K562 (cell line): ENCODE measurements at places on chromosomes 6 and 20. TPM values are rescaled to one million over a fixed set of nuclear protein-coding genes. Genes with fewer than 3 reads are reported as not detected.

DNA sequence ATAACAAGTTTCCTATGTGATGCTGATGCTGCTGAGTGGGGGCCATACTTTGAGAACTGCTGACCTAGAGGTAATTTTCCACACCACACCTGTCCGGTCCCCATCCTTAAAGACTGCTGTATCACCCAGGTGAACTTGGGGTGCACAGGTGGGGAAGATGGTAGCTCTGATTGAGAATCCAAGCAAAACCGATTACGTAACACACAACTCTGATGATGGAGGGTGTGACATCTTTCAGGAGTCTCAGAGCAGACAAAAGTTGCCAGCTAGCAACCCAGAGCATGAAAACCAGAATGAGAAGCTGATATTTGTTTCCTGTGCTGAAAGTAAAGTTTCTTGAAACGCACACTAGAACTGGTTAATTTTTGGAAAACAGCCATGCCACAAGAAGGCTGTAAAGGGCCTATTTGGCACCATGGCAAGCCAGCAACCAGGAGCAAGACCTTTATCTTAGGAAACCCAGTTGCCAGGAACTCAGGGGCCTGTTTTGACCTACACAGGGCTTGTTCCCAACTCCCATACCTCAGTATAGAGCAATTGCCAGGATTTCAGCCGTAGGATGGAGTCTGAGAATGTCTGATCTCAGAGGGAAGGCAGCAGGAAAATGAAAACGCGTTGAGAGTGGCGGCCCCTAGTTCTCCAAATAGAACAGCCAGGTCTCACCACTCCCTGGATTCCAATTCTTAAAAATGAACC is 21.6 kb upstream of the TBC1D7 start:
- no peaks in the 10 kb centered on the region for H3K27me3 ChIP-seq
- no peak for DNase-seq
- H3K27ac ChIP-seq = no peak overlapping the region
- peaks cover 15% of the 10 kb centered on the region for H3K4me1 ChIP-seq

Gene RIPOR2
- 0.47 and 1.1 TPM in 2 replicates for total RNA-seq

GRCh38 chr6:168101590-168102314 is 22.7 kb upstream of the FRMD1 start:
- H3K36me3 ChIP-seq = no peaks in the 10 kb centered on the region
- no peak overlapping the region for H3K4me3 ChIP-seq
- peaks cover 59% of the 10 kb centered on the region for H3K27me3 ChIP-seq
- H3K27ac ChIP-seq = no peak overlapping the region
- DNase-seq = no peak

Gene HLA-DOA
- total RNA-seq = 0.07 TPM in 1 of 2 replicates, not detected in the other

- H3K27me3 ChIP-seq = no peaks in the 10 kb centered on the region
- no peaks in the 10 kb centered on the region; the same call in 2 of the 3 replicates for H3K36me3 ChIP-seq
- peaks cover 19% of the 10 kb centered on the region; the same call in 2 of the 3 replicates for H3K4me1 ChIP-seq
- H3K4me3 ChIP-seq = no peak overlapping the region
- peak; percentile 72 for DNase-seq
Observed at GRCh38 chr6:160791459-160791858, 89.4 kb downstream of the PLG start.

DNA sequence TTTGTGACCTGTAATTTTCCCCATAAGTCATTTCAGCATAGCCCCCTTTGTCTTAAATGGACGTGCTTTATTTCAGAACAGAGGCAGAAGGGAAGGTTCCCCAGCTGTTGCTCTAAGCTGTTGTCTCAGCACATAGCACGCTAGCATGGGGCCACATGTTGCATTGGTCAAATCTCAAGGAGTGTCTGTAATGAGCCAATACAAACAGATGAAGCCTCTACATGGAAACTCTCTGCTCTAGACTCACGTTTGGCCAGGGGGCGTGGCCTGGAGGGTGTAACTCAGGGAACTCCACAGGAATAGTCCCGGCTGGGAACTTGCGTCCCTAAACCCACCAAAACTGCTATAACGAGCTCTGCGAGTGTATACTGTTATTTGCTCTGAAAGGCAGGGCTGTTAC is 35.2 kb upstream of the SLC22A2 start:
- no peak for DNase-seq
- H3K4me1 ChIP-seq = no peaks in the 10 kb centered on the region
- no peak overlapping the region for H3K27ac ChIP-seq
- H3K4me3 ChIP-seq = no peak overlapping the region

Gene C2
- 1.1 and 1.2 TPM in 2 replicates for total RNA-seq

DNA sequence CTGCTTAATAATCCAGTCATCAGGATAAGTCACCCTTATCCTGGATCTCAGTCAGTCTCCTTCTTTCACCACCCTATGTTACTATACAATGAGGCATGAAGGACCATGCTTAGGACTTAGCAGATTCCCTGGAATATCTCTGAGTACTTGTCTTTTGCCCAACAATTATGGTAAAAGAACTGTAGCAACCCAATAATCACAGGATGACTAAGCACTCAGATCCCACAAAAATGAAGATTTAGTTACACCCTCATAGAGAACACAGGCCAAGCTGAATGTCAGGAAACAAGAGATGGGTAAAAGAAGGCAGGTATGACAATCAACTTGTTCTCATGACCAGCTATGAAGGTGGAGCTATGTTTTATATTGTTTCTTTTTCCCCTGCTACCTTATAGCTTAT is 91.4 kb downstream of the EDN1 start:
- no peaks in the 10 kb centered on the region for H3K4me1 ChIP-seq
- H3K27ac ChIP-seq = no peak overlapping the region
- no peak for DNase-seq
- no peaks in the 10 kb centered on the region for H3K27me3 ChIP-seq
- H3K36me3 ChIP-seq = no peaks in the 10 kb centered on the region

GRCh38 chr6:13311155-13311554 is 17.2 kb downstream of the TBC1D7 start:
- H3K4me3 ChIP-seq = no peak overlapping the region
- H3K27ac ChIP-seq = no peak overlapping the region
- H3K4me1 ChIP-seq = no peaks in the 10 kb centered on the region
- peaks cover 80% of the 10 kb centered on the region for H3K36me3 ChIP-seq

GRCh38 chr6:44842616-44843015 is 455.1 kb downstream of the CDC5L start:
- 0 out of 2 replicates have a peak, but pooled peaks cover 8% of the 10 kb centered on the region for H3K27me3 ChIP-seq
- H3K4me3 ChIP-seq = no peak overlapping the region
- DNase-seq = no peak

Gene CD24
- 27.1 and 28.3 TPM in 2 replicates for total RNA-seq

GRCh38 chr6:47342824-47343223 is 33.1 kb upstream of the TNFRSF21 start:
- no peak overlapping the region for H3K4me3 ChIP-seq
- peaks cover 5% of the 10 kb centered on the region; the same call in 2 of the 3 replicates for H3K27me3 ChIP-seq
- no peak overlapping the region for H3K27ac ChIP-seq
- no peak for DNase-seq

Gene CLPSL1
- total RNA-seq = not detected in 2 replicates

- peaks cover 32% of the 10 kb centered on the region for H3K27me3 ChIP-seq
- no peaks in the 10 kb centered on the region for H3K36me3 ChIP-seq
- no peak overlapping the region for H3K4me3 ChIP-seq
- DNase-seq = no peak
Observed at GRCh38 chr6:315921-316752, 23.9 kb downstream of the DUSP22 start.

GRCh38 chr6:43393602-43394001 is 24.2 kb upstream of the ZNF318 start:
- peaks cover 12% of the 10 kb centered on the region for H3K27me3 ChIP-seq
- no peak overlapping the region for H3K4me3 ChIP-seq
- no peaks in the 10 kb centered on the region for H3K36me3 ChIP-seq
- H3K27ac ChIP-seq = no peak overlapping the region
- no peak for DNase-seq

GRCh38 chr6:19472153-19472552 is 365.0 kb upstream of the ID4 start:
- no peak overlapping the region for H3K4me3 ChIP-seq
- H3K36me3 ChIP-seq = no peaks in the 10 kb centered on the region
- no peaks in the 10 kb centered on the region for H3K27me3 ChIP-seq
- H3K27ac ChIP-seq = no peak overlapping the region
- no peak for DNase-seq
- H3K4me1 ChIP-seq = no peaks in the 10 kb centered on the region
